ENCODE measurements at places on chromosomes 2 and 18.

GRCh38 chr2:132609101-132609890 is 60.7 kb downstream of the LYPD1 start:
- no peak for DNase-seq

DNA sequence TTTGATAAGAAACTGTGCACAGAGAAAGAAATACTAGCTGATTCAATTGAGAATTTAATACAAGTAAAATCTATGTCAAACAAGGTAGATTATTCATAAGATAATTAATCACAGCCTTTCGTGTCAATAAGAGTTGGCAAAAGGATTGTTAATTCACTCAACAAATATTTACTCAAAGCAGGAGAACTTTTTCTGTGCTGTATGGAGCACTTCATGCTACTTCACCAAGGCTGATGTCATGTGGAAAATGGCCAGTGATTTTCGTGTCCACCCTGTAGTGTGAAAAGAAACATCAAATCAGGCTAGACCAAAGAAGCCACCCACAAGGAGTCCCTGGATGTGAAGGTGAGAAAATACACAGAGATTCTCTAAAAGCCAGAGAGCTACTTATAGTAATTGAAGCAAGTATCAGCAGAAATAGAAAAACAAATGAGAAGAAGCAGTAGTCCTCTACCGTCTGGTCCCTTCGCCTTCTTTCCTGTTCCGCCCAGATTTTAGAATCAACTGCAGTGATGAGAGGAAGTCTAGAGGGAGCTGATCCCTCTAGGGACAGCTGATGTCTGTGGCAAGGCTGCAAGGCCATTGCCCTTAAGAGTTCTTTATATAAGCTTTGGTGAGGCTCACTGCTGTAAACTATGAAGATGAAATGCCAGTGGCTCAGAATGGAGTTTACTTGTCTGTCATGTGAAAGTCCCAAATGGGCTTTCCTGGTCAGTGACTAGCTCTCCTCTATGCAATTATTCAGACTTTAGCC is 201.3 kb upstream of the APCDD1 start:
- DNase-seq, result no peak

DNA sequence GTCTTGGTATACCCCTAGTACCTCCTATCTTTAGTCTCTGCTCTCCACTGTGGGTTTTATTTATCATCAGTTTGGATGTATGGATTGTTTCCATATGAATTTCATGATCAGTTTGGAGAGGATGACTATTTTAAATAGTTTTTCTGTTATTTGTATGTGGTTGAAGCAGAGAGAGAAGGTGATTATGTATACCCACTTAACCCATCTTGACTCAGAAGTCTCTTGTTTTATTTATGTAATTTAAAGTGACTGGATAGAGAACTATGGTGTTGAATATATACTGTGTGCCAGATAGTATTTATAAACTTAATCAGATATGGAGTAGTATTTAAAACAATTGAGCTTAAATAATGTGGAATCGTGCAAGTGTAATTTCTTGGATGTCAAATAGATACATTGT is 39.9 kb downstream of the SMAD4 start:
- DNase-seq, result no peak

DNA sequence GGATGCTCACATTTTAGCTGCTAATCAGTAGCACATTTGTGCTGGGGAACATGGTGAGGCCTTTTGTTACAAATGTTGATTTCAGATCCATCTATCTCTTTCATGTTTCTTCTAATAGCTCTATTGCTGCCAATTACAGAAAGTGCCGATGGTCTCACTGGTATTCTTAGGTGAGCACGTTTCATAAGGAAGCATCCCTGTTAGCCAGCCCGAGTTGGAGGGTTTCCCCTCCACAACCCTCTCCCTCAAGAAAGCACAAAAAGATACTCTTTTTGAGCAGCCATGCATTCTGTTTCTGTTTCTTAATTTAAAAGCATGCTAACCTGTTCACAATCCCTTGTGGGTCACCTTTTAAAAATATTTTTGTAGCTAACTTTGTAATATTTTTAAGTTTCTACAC is 30.8 kb upstream of the ST8SIA5 start:
- no peak for DNase-seq

- no peak for DNase-seq
Measured at GRCh38 chr2:64727843-64728463, 74.2 kb upstream of the SERTAD2 start.

DNA sequence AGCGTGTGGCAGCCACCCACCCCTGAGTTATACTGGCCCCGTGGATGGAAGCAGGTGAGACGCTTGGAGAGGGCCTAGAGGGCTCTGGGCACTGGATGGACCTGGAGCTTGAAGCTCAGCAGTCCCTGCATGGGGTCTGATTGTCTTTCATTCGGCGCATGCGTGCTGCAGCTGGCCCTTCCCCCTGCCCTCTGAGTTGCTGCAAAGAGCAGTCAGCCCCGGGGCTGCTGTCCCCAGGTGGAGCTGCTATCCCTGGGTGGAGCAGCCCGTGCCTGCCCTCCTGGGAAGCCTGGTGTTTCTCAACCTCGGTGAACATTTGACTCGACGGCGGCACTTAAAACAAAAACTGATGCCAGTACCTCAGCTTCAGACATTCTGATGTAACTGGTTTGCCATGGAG is 29.6 kb downstream of the IGFBP5 start:
- no peak for DNase-seq

DNA sequence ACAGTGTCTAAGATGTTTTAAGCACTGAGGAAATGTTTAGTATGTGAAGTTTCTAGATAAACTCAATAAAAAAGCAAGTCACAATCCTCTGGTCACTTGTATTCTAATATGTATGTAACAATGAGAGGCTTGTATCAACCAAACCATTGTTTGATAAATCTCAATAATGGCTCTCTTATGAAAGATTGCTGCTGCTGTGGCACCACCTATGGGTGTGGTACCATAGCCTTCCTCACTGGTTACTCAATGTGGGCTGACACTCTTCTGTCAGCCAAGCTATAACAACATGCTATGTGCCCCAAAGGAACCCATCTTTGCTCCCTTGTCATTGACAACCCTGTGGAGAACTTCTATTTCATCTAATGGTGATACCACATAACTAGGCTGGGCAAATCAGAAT is 12.6 kb upstream of the RAB1A start:
- no peak for DNase-seq

- DNase-seq, result no peak
Measured at GRCh38 chr2:23793476-23793875, 133.4 kb downstream of the ATAD2B start.

DNA sequence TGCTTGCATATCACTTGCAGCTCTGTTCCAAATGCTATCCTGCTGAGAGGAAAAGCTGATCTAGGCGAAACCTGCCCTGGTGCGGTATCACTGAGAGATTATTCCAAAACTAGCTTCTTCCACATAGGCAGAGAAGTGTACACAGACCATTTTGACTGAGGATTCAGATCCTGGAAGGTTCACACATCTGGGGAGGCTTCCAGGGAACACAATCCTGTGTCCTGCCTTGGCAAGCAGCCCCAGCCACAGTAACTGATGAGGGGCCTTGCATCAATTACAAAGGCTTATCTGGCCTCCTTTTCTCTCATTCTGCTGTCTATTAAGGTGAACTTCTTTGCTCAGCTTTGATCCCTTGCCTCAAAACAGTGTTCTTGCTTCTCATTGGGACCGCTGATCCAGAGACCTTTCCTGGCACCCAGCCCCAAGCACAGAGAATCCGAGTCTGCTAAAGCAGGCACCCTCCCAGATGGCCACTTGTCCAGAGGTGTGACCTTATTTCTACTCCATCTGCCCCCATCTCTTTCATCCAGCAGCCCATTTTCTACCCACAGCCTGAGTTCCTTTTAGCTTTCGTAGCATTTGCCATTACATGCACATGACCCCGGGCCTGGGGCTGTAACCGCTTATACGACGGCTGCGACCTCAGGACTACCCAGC is 52.3 kb upstream of the ZFP36L2 start:
- no peak for DNase-seq

DNA sequence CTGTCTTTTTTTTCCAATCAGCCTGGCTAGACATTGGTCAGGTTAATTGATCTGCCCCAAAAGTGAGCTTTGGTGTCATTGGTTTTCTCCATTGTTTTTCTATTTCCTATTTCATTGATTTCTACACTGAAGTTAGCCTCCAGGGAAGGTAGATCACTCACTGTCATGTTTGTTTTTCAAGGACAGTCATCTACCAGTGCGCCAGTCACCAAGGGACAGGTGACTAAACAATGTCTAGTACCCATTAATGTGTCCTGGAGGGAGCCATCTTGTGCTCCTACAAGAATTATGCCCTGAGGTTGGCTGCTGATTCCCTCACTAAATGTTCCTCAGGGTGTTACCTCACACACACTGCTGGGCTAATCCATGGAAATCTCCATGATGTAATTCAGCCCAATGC is 17.6 kb upstream of the USP40 start:
- DNase-seq, result no peak

GRCh38 chr2:187500585-187501359 is 52.7 kb upstream of the CALCRL start:
- DNase-seq, result no peak

DNA sequence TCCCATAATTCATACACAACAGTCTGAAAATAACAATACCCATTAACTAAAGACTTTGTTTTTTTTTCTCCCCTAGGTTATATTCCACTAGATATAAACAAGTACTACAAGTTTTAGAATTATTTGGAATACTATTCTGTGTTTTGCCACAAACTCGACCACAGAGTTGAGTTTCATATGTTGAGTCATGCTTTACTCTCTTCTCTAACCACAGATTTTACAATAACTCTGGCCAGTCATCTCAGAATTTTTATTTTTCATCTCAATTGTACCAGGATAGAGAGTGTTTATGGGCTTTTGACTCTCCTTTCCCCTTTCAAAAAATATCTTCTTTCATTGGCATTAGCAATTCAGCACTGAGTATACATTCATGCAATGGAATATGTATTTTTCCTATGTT is 348.7 kb upstream of the GALNT5 start:
- peak; percentile 26 for DNase-seq

DNA sequence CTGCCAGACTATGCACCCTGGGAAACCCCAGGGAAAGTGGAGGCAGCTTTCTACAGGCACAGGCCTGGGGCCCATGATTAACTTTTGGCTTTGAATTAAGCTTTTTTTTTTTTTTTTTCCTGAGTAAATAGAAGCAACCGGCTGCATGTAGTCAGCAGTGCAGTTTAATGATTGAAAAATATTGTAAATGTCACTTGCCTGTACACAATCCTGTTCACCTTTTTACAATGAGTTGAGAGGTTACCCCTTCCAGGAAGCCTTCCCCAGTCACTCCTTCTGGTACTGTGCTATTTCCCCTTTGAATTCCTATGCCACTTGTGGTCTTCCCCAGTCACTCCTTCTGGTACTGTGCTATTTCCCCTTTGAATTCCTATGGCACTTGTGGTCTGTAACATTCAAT is 475.6 kb downstream of the TDRD15 start:
- DNase-seq, result no peak

GRCh38 chr18:58402951-58403702 is 225.8 kb downstream of the ALPK2 start:
- DNase-seq, result no peak

DNA sequence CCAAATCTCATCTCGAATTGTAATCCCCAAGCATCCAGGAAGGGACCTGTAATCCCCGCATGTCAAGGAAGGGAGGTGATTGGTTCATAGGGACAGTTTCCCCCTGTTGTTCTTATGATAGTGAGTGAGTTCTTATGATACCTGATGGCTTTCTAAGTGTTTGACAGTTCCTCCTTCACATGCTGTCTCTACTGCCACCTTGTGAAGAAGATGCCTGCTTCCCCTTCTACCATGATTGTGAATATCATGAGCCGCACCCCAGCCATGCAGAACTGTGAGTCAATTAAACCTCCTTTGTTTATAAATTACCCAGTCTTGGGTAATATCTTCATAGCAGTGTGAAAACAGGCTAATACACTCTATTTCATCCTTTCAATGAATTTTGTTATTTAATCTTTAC is 446.7 kb downstream of the RNF144A start:
- no peak for DNase-seq

DNA sequence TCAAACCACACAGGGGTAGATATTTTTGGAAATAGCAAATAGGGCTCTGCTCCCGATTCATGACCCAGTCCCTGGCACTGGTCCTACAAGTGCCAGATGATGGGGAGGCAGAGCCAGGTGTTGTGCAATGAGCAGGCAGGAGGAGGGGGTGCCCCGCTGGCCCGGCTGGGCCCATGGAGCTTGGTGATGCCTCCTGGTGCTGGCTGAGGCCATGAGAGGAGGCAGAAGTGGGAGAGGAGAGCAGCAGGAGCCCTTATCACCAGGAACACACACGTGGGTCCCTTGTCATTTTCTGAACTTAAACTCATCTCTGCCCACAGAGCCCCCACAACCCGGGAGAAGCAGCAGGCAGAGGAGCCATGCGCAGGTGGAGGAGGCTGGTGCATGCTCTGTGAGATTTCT is 90.5 kb upstream of the MAPK4 start:
- DNase-seq, result no peak

DNA sequence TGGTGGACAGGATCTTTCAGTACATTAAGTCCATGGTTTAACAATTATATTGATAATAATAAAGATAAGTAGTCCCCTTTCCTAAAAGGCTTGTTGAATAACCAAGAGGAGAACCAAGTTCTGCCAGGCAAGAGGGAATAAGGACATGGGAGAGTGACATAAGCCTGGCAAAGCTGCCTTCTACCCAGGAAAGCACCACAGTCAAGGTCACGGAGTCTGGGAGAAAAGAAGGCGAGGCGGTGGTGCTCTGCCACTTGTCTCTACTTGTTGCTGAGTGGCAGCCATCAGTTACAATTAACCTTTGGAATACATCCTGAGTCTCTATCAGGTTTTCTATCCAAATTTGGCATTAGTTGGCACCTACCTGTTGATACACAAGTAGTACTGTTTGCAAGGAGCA is 101.7 kb upstream of the GATA6 start:
- DNase-seq, result no peak

DNA sequence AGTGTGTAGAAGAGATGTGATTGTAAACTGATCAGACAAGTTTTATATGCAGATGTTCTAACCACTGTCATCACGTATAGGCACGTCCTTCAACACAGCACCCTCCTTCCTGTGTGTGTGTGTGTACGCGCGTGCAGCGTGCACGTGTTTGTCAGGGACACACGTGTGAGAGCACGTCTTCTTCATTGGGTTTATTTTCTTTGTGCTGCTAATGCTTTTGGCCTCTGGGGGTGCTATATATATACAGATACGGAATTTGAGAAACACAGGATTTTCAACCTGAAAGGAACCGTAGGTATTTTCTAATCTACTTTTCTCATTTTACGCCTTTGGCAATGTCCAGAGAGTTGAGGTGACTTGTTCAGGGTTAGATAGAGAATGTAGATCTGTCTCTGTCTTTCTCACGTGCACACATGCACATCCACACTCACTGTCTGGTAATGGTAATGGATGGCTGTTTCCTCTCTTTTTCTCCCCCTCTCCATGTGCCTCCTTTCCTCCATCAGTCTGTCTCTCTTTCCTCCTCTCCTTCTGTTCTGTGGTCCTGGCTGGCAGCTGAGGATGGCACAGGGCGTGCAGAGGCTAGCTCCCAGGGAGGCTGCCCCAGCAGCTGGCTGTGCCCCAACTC is 13.4 kb upstream of the CELF4 start:
- DNase-seq, result no peak
